Kidney glomerular epithelial cell (primary cell): ENCODE measurements at places on chromosomes 13 and 19.
A peak's percentile ranks its signal among the peaks of the same experiment; 100 is the strongest.

DNA sequence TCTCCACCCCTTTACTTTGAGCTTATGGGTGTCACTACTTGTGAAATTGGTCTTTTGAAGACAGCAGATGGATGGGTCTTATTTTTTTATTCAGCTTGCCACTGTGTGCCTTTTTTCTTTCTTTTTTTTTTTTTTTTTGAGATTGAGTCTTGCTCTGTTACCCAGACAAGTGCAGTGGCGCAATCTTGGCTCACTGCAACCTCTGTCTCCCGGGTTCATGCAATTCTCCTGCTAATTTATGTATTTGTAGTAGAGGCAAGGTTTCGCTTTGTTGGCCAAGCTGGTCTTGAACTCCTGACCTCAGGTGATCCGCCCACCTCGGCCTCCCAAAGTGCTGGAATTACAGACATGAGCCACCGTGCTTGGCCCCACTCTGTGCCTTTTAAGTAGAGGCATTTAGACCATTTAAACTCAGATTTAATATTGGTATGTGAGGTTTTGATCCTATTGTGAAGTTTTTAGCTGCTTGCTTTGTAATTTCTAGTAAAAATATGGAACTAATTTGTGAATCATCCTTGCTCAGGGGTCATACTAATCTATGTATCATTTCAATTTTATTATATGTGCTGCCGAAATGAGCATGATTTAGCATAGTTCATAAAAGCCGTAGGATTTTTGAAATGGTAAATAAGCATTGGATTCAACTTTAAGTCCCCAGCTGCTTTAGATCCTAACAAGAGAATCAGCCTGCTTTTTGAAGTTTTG, 584.5 kb downstream of the SLITRK1 start:
- DNase-seq = no peak

DNA sequence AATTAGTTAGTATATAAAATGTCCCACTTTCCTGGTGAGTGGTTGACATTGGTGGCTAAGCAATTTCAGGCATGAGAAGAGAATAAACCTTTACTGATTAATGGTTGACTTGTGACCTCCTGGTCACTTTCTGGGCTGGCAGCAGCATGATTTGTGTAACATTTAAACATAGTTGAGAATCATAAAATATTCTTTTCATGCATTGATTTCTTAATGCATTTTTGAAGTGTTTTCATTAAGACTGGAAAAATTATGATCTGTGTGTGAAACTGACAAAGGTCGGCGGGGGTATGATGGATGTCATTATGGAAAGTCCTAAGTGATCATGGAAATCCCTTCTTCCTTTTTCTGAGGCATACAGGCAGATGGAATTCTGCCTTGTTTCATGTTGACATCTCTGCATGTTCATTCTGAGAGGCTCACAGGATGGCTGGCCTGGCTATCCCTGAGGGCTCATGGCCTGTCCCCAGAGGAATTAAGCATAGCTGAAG, 98.7 kb upstream of the RNF113B start:
- no peak for DNase-seq

DNA sequence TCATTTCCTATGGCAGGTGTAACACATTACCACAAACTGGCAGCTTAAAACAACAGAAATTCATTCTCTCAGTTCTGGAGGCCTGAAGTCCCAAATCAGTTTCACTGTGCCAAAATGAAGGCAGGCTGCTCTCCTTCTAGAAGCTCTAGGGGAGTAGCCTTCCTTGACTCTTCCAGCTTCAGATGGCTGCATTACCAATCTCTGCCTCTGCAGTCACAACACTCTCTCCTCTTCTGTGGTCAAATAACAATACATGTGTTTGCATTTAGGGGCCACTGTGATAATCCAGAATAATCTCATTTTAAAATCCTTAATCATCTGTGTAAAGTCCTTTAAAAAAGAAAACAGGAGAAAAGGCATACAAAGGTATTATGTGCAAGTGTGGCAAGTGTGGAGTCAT, 7.8 kb downstream of the DIAPH3 start:
- DNase-seq = no peak

DNA sequence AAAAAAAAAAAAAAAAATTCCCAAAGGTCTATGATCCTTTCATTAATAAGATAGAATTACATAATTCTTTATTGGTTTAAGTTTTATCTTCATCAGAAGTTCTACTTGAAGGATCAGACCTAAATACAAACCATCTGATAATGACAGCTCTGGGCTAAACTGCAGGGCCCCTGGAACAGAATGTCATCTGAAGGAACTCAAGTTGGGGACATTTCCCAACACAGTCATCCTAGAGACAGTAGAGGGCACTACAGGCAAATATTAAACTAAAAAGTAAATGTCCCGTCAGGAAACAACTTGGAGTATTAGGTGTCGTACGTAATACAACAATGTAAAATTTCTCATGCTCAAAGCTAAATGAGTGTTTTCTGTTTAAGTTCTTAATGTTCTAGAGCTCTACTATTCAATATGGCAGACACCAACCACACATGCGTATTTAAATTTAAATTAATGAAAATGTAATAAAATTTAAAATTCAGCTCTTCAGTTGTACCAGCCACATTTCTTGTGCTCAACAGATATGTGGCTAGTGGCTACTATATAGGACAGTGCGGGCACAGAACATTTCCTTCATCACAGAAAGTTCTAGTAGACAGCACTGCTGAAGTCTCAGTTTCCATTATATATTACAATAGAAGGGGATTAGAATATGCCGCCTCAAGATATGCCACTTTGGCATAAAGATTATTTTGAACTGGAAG, 21.8 kb upstream of the NAXD start:
- peak; percentile 64 for DNase-seq

- no peak for DNase-seq
Observed at GRCh38 chr13:104632736-104633135, 1566.5 kb upstream of the SLC10A2 start.

GRCh38 chr19:19514215-19514657, 1.1 kb downstream of the TSSK6 start:
- no peak for DNase-seq

DNA sequence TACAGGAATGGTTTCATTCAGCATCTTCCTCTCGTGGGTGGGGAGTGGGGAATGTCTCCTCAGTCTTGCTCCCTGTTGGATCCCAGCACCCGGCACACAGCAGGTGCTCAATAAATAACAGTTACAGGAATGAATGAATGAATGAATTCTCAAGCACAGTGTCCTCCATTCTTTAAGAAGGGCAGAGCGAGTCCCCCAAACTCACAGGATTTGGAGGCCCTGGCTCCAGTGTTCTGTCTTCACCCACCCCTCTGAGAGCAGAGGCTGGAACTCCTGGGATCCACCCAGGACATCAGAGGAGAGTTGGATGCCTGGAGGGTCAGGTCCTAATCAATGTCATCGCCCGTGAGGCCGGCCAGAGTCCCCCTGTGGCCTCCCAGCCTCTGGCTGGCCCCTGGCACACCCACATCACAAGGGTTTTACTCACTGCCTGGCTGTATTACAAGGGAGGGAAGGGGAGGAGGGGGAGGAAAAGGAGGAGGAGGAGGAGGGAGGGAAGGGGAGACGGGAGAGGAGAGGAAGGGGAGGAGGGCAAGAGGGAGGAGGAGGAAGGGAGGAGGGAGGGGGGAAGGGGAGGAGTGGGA, 8.7 kb upstream of the CREB3L3 start:
- DNase-seq = no peak

DNA sequence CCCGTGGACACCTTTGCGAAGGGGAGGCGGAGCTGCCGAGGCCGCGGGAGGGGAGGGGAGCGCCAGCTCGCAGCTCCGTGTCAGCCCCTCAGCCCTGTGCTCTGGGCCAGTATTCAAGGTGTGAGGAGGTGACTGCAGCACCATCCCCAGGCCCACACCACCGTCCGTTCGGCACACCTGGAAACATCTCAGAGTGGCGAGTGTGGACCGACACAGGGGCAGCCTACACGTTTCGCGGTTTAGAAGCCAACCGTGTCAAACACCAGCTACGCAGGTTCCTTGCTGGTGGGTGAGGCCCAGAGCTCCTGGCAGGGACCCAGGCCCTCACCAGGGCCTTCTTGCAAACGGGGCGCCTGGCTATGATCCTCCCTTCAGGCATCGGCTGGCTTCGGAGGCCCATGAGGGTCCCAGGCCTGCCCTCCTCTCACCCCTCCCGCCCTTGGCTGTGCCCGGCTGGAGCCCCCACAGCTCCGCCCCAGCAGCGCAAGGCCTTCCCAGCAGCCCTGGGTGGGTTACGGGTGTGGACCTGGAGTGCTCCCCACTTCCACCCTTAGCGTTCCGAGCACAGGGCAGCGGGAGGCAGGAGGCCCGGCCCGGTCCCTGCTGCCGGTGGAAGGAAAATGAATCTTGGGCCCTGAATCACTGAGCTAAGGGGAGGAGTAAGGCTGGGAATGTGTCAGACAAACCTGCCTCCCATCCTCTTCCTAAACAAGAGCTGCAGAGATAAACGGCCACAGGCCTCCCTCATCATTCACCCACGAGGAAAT, 1.2 kb downstream of the C13orf46 start:
- DNase-seq = no peak

DNA sequence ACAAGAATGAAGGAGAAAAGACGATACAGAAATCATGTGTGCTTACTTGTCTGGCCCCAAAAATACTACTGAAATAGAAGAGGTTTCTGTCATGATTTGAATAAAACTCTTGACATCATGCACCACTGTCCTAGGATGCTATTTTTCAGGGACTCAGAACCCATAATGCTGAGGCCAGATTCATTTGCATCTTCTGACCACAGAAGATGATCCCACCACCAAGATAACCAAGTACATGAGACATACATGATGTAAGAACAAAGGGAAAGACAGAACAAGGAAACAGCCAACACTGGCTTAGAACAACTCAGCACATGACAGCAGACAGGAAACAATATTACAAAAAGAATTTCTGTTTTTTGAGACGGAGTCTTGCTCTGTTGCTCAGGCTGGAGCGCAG, 2.5 kb downstream of the ZNF552 start:
- DNase-seq = no peak

DNA sequence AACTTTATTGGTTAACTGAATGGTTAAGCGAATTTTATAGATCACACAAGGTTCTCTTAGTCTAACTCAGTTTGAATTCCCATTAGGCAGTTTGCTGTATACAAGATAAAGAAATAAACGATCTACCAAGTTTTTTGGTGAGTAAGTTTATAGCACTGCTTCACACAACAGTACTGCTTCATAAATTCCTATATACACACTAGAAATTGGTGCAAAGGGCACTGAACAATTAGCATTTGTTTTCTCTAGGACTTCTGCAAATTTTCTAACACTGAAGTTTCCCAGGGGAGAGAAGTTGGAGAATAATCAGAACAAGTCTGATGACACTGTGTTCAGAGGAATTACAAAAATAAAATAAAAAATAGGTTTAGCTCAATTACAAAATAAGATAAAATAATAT, 1138.8 kb upstream of the PCDH9 start:
- no peak for DNase-seq

DNA sequence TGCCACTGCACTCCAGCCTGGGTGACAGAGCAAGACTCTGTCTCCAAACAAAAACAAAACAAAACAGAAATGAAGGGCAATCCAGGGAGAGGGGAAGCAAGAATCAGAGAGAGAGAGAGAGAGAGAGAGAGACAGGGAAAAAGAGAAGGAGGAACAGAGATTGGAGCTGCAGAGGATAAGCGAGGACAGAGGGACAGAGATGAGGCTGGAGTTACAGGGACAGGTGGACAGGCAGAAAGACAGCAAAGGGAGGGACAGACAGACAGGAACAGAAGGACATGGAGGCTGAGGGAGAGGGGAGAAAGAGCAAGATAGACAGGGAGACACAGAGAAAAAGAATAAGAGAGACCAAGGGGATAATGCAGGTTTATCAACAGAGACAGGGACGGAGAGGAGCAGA, 1.3 kb upstream of the CRX start:
- DNase-seq = no peak

GRCh38 chr13:30806784-30807183, 71.4 kb downstream of the ALOX5AP start:
- peak; percentile 42 for DNase-seq

- DNase-seq = no peak
Observed at GRCh38 chr13:69591437-69591836, 516.2 kb upstream of the ATXN8OS start.

DNA sequence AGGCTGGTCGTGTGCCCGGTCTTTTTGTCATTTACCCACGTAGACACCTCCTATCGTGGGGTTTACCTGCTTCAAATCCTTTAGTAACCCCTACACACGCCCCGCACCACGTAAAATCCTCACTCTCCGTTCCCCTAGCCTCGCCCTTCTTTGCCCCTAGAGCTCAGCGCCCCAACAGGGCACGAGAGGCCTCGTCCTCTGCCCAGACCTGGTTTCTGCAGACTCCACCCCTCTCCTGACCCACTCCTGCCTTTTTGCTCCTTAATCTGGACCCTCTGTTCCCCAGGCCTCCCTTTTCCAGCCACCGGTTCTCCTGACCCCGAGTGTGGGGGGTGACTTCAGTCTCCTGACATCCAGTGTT, 412 bp downstream of the ZNF528 start:
- DNase-seq = no peak

GRCh38 chr13:36288794-36289391, 8.7 kb downstream of the CCDC169 start:
- no peak for DNase-seq

DNA sequence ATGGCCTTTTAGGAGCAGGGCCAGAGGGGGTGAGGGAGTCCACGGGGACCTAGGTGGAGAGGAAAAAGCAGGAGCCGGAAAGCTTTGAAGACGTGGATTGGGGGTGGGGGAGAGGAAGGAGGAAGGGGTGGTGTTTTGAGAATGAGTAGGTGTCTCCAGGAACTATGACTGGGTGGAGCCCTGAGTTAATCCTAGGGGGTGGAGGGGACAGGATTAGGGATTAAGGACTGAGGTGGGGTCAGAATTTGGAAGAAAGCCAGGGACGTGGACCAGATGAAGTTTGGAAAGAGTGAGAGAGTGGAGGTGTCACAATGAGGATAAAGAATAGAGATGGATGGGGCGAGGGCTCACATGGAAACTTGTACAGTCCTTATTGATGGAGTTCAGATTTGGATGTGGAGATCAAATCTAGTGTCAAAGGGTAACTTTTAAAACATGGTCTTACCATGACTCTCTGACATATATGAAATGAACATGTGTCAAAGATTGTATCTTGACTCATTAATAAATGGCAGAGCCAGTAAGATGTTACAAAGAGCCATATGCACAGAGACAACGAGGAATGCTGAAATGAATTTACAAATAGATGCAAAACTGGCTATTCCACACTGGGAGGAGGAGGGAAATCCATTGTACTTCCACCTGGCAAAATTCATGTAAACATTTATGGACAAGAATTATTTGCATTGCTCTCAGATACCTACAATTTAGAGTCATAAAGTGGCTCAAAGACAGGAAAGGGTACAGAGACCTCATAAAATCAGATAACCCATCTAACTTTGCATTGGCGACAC, 1.7 kb upstream of the KLK13 start:
- DNase-seq = no peak
